ENCODE measurements at places on chromosomes 6 and 20. TPM values are rescaled to one million over a fixed set of nuclear protein-coding genes. Genes with fewer than 3 reads are reported as not detected.

DNA sequence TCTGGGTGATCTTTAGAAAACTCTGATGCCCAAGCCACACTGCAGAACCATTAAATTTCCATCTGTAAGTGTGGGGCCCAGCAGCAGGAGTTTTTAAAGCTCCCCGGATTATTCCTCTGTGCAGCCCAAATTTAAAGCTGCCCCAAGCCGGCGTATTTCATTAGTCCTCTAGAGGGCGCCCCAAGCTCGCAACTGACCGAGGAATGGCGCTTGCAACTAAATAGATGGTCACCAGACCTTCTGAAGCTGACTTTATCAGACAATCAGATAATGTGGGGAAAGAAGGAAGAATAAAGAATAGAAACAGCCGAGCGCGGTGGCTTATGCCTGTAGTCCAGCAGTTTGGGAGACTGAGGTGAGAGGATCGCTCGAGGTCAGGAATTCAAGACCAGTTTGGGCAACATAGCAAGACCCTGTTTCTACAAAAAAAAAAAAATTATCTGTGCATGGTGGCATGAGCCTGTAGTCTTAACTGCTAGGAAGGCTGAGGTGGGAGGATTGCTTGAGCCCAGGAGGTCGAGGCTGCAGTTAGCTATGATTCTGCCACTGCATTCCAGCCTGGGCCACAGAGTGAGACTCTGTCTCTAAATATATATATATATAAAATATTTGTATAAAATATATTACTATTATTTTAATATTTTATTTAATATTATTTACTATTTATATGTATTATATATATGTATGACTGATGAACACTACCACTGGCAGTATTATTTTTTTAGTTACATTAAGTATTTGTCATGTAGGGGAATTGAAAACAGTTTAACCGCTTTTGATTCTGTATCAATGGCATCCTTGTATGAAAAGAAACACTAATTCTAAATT is 56.0 kb downstream of the OTOR start:
- no peaks in the 10 kb centered on the region for H3K4me1 ChIP-seq
- no peak overlapping the region for H3K4me3 ChIP-seq
- H3K27me3 ChIP-seq = peaks cover 47% of the 10 kb centered on the region
- no peak overlapping the region for H3K27ac ChIP-seq
- DNase-seq = peak; percentile 21

DNA sequence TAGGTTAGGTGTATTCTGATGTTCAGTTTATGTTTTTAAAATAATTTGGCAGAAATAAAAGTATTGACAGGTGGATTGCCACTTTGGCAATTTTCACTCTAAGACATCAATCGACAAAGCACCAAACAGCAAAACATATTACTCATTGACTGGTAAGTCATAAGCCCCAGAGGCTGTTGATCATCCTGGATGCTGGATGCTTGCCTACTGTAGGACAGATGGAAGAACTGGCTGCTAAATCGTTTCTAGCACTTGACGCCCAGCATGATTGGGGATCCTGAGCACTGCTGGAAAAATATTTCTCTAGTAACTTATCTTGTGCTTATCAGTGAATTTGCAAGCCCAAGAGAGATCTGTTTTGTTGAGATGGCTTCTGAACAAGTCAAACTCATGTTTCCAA is 1001.9 kb upstream of the FLRT3 start:
- no peaks in the 10 kb centered on the region for H3K36me3 ChIP-seq
- DNase-seq = no peak

GRCh38 chr6:129094147-129094546 is 211.2 kb downstream of the LAMA2 start:
- no peak for DNase-seq
- no peaks in the 10 kb centered on the region for H3K27me3 ChIP-seq
- H3K27ac ChIP-seq = no peak overlapping the region
- H3K4me1 ChIP-seq = no peaks in the 10 kb centered on the region
- no peaks in the 10 kb centered on the region for H3K36me3 ChIP-seq

GRCh38 chr20:59074456-59074855 is 31.9 kb upstream of the PRELID3B start:
- H3K27ac ChIP-seq = no peak overlapping the region
- peaks cover 8% of the 10 kb centered on the region for H3K4me1 ChIP-seq
- DNase-seq = no peak
- no peak overlapping the region for H3K4me3 ChIP-seq

DNA sequence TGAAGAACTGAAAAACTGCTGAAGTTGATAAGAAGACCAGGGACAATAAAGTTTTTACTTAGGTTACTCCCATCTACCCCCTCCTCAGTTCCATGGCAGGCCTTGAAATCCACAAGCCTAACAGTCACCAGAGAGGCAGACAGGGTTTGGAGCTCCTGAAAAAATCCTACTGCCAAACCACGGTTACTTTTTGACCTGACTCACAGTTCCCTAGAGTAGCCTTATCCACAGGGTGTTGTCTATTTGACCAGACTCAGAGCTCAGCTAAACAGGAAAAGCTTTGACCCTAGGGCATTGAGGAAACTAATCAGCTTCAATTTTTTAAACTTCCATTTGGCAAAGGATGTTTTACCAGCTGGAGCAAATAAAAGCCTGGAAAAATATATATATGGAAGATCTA is 257.7 kb upstream of the NT5E start:
- H3K4me1 ChIP-seq = peaks cover 6% of the 10 kb centered on the region
- H3K27ac ChIP-seq = no peak overlapping the region
- H3K27me3 ChIP-seq = peaks cover 8% of the 10 kb centered on the region
- no peaks in the 10 kb centered on the region for H3K36me3 ChIP-seq
- no peak overlapping the region for H3K4me3 ChIP-seq
- DNase-seq = no peak

DNA sequence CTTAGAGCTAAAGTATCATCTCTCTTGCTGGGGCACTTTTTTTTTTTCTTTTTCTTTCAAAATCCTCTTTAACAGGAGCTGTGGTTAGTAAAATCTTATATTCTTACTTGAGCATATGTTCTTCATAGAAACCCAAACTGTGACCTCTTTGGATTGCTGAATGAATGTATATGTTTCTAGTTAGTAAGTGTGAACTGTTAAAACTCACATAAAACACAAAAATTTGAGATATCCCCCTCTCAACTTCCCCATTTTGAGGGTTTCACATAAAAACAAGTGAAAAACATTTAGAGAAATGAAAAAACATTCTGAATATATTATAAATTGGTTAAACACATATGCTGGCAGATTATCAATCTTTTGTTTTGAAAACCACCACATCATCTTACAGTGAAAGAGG is 78.1 kb downstream of the INSM1 start:
- no peaks in the 10 kb centered on the region for H3K36me3 ChIP-seq
- H3K4me3 ChIP-seq = no peak overlapping the region
- H3K27me3 ChIP-seq = no peaks in the 10 kb centered on the region
- H3K27ac ChIP-seq = no peak overlapping the region
- no peaks in the 10 kb centered on the region for H3K4me1 ChIP-seq

DNA sequence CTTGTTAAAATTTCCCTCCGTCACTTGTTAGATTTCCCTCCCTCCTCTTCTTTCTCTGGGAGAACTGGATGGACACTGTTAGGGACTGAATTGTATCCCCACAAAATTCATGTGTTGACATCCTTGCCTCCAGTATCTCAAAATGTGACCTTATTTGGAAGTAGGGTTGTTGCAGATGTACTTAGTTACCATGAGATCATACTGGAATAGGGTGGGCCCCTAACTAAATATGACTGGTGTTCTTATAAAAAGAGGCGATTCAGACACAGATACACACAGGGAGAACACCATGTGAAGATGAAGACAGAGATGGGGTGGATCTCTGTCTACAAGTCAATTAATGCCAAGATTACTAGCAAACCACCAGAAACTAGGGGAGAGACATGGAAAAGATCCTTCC is 139.5 kb downstream of the ALDH8A1 start:
- H3K36me3 ChIP-seq = no peaks in the 10 kb centered on the region
- no peaks in the 10 kb centered on the region for H3K27me3 ChIP-seq
- no peak for DNase-seq
- H3K4me3 ChIP-seq = no peak overlapping the region

DNA sequence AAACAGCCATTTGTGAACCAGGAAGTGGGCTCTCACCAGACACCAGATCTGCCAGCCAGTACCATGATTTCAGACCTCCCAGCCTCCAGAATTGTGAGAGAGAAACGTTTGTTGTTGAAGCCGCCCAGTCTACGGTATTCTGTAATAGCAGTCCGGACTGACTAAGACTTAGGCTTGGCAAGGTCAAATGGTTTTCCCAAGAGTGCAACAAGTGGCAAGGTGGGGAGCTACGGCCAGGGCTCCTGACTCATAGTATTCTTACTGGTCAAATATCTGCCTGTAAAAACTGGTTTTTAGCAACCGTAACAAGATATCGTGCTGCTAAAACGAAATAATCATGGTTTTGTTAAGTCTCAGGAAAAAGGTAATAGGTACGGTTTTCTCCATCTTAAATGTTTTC is 37.8 kb downstream of the MCUR1 start:
- no peaks in the 10 kb centered on the region for H3K4me1 ChIP-seq
- DNase-seq = no peak
- no peak overlapping the region for H3K27ac ChIP-seq
- H3K4me3 ChIP-seq = no peak overlapping the region
- no peaks in the 10 kb centered on the region for H3K36me3 ChIP-seq

DNA sequence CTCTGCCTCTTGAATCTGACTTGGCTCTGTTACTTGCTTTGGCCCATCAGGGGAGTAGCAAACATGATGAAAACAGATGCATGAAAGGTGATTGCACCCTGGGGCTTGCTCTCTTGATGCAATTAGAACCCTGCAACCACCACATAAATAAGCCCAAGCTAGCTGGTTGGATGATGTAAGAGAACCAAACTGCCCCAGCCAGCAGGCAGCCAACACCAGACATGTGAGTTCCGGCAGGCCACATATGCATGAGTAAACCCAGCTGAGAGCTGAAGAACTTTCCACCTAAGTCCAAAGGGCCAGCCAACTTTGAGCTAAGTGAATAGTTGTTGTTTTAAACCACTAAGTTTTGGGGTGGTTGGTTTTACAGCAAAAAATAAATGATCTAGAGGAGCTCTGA is 268.4 kb downstream of the FARS2 start:
- H3K27me3 ChIP-seq = no peaks in the 10 kb centered on the region
- H3K4me1 ChIP-seq = no peaks in the 10 kb centered on the region
- no peak overlapping the region for H3K4me3 ChIP-seq
- DNase-seq = no peak
- no peaks in the 10 kb centered on the region for H3K36me3 ChIP-seq

DNA sequence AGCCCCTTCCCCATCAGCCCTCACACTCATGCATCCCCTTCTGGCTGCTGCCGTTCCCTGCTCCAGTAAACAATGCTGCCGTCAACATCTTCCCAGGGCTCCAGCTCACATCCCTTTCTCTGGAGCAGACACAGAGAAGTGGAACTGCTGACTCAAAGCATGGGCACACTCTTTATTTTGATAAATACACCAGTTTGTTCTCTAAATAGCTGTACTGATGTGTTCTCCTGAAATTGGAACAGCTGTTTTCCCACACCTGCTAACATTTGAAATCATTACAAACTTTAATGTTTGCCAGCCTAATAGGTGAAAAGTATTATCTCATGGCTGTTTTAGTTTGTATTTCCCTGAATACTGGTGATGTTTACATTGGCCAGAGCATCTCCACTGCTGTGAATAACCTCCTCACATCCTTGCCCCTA is 102.1 kb upstream of the NXT1 start:
- H3K36me3 ChIP-seq = no peaks in the 10 kb centered on the region
- H3K4me1 ChIP-seq = no peaks in the 10 kb centered on the region
- no peak overlapping the region for H3K4me3 ChIP-seq

GRCh38 chr20:61360940-61361339 is 108.9 kb downstream of the CDH4 start:
- no peak for DNase-seq
- no peaks in the 10 kb centered on the region for H3K4me1 ChIP-seq
- H3K27ac ChIP-seq = no peak overlapping the region
- no peaks in the 10 kb centered on the region for H3K36me3 ChIP-seq
- no peaks in the 10 kb centered on the region for H3K27me3 ChIP-seq
- no peak overlapping the region for H3K4me3 ChIP-seq

- no peak overlapping the region for H3K27ac ChIP-seq
- H3K4me1 ChIP-seq = no peaks in the 10 kb centered on the region
- H3K36me3 ChIP-seq = peaks cover 33% of the 10 kb centered on the region
- no peak overlapping the region for H3K4me3 ChIP-seq
These were observed 119.7 kb downstream of the MAP3K4 start for GRCh38 chr6:161111261-161111660.

DNA sequence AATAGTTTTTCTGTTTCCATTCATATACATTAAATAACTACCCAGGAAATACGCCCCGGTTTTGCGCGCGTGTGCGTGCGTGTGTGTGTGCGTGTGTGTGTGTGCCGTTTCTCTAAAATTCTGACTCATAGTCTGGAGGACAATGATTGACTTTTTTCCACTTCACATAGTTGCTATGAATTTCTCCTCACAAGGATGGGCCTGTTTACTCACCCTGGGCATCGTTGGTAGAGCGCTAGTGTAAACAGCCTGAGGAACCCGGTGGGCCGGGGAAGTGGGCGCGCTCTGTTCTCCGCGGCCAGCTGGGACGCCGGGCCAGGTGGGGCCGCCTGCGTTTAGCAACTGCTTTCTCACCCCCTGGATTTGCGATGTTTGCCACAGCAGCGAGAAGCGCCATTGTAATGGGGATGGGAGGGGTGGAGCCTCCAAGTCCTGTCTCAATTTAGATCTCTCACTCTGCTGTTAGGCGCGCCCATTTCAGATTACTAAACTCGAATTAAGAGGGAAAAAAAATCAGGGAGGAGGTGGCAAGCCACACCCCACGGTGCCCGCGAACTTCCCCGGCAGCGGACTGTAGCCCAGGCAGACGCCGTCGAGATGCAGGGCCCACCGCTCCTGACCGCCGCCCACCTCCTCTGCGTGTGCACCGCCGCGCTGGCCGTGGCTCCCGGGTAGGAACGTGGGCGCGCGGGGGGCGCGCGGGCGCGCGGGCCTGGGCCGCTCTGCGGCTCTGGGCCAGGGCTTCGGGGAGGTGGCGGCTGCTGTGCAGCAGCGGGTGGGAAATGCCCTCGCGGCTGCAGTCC is at the start of gene CD109:
Gene CD109, plus strand, starts transcription at position 585 of the 803 bp plus-strand sequence. Its CDS starts 13 bp downstream, at position 598.
- peak; percentile 78 for DNase-seq
- H3K4me1 ChIP-seq = peaks cover 37% of the 10 kb centered on the region
- peak within 1 kb of the TSS; percentile 93 for H3K27ac ChIP-seq
- H3K36me3 ChIP-seq = no peaks in the 10 kb centered on the region
- H3K4me3 ChIP-seq = peak within 1 kb of the TSS; percentile 55

GRCh38 chr6:136324686-136325380 is 35.2 kb upstream of the BCLAF1 start:
- no peak for DNase-seq
- no peaks in the 10 kb centered on the region for H3K36me3 ChIP-seq
- H3K27ac ChIP-seq = no peak overlapping the region
- no peaks in the 10 kb centered on the region for H3K27me3 ChIP-seq
- no peak overlapping the region for H3K4me3 ChIP-seq

GRCh38 chr6:35183281-35183680 is 30.5 kb upstream of the SCUBE3 start:
- no peaks in the 10 kb centered on the region for H3K36me3 ChIP-seq
- peaks cover 44% of the 10 kb centered on the region for H3K4me1 ChIP-seq
- no peak overlapping the region for H3K27ac ChIP-seq
- no peak overlapping the region for H3K4me3 ChIP-seq
- H3K27me3 ChIP-seq = no peaks in the 10 kb centered on the region

SPINT3 gene
- total RNA-seq = not detected

BANF2 gene
- not detected for total RNA-seq

MLN gene
- not detected for total RNA-seq

SCUBE3 gene
- 0.05 TPM for total RNA-seq

ACSS2 gene
- total RNA-seq = 71.7 TPM
